ENCODE measurements at places on chromosomes 5 and 9. TPM values are rescaled to one million over a fixed set of nuclear protein-coding genes. Genes with fewer than 3 reads are reported as not detected.

DNA sequence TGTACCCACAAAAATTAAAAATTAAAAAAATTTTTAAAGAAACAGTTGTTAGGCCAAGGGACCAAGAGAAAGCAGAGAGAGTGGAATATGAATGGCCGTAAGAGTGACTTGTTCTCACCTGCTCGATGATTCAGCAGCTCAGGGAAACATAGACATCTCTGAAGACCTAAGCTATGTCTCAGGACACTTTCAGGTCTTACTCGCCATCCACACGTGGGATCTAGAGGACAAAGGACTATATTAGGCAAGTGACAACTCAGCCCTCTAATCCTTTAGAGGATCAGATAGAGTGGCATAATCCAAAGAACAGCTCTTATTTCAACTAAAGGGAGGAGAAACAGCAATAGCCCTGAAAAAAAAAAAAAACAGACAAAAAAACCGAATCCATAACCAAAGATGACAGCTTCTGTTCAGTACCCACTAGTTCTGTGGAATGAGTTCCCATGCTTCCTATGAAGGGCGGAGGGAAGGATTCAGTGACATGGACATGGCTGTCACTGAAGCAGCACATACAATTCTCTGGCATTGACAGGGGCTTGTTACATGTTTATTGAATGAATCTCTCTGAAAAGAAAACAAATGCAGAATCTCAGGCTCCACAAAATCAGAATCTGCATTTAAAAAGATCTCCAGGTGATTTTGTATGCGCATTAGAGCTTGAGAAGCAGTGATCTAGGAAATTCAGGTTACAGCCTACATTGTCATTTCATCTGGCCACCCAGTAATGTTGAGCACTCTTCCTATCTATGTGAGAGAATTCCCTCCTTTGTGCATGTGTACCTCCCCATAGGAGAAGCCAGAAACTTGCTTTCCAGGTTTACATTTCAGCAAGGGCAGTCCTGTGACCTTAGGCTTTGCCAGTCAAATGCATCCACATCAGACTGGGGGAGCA is 96.0 kb downstream of the KIAA1958 start:
- H3K4me3 ChIP-seq = no peak overlapping the region
- H3K36me3 ChIP-seq = no peaks in the 10 kb centered on the region
- no peak for DNase-seq
- no peaks in the 10 kb centered on the region for H3K27me3 ChIP-seq
- H3K27ac ChIP-seq = no peak overlapping the region

DNA sequence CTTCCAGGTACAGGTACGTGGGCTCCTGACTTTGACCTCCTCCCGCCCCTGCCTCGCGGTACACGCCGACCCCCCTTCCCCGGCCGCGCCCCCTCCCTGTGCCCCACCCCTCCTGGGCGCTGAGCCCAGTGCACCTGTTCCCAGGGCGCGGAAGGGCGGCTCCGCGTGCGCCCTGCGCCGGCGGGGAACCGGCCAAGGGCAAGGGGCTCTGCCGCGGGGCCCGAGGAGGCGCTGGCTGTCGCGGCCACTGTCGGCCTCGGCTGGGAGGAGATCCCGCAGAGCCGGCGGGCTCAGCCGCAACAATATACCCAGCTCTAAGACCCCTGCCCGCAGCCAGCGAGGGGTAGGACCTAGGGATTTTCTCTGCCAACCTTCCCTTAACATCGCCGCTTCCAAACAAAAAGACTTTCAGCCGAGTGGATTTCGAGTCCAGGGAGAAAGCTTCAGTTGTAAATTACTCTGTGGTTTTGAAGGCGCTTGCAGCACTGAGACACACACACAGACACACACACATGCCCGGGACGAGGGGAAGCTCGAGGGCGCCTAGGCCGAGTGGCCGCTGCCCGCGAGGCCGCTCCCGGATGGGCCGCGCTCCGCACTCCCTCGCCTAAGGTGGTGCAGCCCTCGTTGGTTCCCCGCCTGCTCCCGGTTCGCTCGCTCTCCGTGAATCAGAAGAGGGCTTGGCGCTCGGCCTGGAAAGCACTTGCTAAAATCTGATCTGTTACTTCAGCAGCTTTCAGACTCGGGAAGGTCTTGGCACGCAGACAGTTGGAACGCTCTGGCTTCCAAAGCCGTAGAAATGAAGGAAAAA is 1.2 kb downstream of the FGF18 start:
- peak overlapping the region; percentile 74 for H3K4me3 ChIP-seq
- no peaks in the 10 kb centered on the region for H3K36me3 ChIP-seq
- no peak overlapping the region for H3K27ac ChIP-seq
- H3K27me3 ChIP-seq = peaks cover 26% of the 10 kb centered on the region

DNA sequence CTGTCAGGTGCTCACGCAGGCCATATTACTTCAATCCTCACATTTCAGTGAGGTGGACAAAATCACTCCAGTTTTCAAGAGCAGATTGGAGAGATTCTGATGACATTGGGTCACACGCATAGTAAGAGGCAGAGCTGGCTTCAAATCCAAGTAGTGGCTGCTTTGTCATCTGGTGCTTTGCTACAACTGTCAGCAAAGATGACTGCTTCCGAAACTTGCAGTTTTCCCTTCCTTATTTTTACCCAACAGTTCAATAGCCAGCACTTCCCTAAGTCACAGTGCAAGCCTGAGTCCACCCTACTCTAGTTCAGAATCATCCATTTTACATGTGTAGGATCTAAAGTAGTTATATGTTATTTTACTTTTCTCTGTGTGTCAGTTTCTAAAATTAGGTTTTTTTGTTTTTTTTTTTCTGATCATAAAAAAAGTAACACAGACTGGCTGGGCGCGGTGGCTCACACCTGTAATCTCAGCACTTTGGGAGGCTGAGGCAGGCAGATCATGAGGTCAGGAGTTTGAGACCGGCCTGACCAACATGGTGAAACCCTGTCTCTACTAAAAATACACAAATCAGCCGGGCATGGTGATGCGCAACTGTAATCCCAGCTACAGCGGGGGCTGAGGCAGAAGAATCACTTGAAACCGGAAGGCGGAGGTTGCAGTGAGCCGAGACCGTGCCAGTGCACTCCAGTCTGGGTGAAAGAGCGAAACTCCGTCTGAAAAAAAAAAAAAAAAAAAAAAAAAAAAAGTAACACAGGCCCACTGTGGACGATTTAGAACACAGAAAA is 49.6 kb downstream of the ANKDD1B start:
- H3K36me3 ChIP-seq = no peaks in the 10 kb centered on the region
- no peak overlapping the region for H3K27ac ChIP-seq
- no peaks in the 10 kb centered on the region for H3K27me3 ChIP-seq
- H3K4me3 ChIP-seq = no peak overlapping the region
- H3K4me1 ChIP-seq = no peaks in the 10 kb centered on the region
- DNase-seq = no peak

DNA sequence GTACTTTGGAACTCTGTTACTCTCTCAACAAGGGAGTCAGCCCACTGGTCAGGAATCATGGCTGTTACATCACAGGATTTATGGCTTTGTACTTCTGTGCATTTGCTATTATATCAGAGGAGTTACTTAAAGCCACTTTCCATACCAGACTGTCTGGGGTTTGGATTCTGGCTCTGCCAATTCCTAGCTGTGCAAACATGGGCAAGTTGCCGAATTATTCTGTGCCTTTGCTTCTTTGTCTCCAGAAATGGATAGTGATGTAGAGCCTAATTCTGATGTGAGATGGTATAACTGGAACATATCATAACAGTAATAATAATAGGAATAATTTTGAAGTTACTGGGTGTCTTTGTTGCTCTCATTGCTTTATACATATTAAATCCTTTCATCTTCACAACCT is 1047.3 kb upstream of the SEMA6A start:
- no peak overlapping the region for H3K27ac ChIP-seq
- H3K27me3 ChIP-seq = no peaks in the 10 kb centered on the region
- no peaks in the 10 kb centered on the region for H3K36me3 ChIP-seq
- no peaks in the 10 kb centered on the region for H3K4me1 ChIP-seq
- no peak for DNase-seq

DNA sequence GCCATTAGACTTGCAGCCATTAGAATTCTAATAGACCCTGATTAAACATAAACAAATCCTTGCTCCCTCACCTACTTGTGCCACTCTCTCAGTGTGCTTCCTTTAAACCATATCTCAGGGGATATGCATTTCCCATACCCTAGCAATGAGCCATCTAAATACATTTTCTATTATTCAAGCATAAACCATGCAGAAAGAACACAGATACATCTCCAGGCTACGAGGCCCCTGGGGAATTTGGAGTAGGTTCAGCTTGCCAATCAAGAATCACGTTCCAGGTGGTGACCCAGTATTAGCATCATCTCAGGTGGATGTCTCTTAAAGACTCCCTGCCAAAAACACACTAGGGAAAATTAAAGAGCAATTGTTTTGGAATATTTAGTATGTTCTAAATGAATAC is 93.0 kb upstream of the CCL21 start:
- no peaks in the 10 kb centered on the region for H3K4me1 ChIP-seq
- no peak overlapping the region for H3K4me3 ChIP-seq
- DNase-seq = no peak
- H3K27ac ChIP-seq = no peak overlapping the region
- no peaks in the 10 kb centered on the region for H3K36me3 ChIP-seq
- H3K27me3 ChIP-seq = peaks cover 12% of the 10 kb centered on the region

GRCh38 chr9:93058355-93059010 is at the start of gene SUSD3:
TSS of gene SUSD3 (plus strand) at chr9:93058701. CDS start at chr9:93058743, 42 bp downstream.
- H3K4me1 ChIP-seq = peaks cover 90% of the 10 kb centered on the region
- H3K4me3 ChIP-seq = peak within 1 kb of the TSS; percentile 59
- peak; percentile 95 for DNase-seq
- no peaks in the 10 kb centered on the region for H3K36me3 ChIP-seq
- peak within 1 kb of the TSS; percentile 93 for H3K27ac ChIP-seq

DNA sequence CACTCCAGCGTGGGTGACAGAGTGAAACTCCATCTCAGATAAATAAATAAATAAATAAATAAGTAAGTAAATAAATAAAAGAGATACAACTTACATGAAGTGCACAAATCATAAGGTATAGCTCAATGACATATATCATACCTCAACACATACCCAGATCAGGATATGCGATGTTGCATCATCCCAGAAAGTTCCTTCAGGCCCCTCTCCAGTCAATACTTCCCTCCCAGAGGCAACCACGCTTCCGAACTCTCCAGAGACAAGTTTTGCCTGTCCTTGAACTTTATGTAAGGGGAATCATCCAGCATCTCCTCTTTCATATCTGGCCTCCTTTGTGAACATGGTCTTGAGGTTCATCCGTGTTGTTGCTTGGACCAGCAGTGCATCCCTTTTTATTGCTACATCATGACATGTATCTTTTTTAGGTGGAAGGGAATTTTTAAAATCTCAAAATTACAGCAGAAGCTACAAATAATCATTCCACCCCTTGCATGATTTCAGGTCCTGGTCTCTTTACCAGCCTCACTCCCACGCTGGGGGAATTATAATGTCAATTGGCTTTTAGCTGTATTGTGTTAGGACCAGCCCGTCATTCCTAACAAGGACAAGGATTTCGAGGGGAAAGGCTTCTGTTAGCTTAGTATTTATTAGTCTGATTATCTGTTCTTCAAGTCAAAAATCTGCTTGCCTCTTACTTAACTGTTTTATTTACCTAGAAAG is 32.9 kb upstream of the AOPEP start:
- H3K27ac ChIP-seq = no peak overlapping the region
- H3K27me3 ChIP-seq = no peaks in the 10 kb centered on the region
- H3K4me1 ChIP-seq = no peaks in the 10 kb centered on the region
- DNase-seq = no peak
- H3K4me3 ChIP-seq = no peak overlapping the region

DNA sequence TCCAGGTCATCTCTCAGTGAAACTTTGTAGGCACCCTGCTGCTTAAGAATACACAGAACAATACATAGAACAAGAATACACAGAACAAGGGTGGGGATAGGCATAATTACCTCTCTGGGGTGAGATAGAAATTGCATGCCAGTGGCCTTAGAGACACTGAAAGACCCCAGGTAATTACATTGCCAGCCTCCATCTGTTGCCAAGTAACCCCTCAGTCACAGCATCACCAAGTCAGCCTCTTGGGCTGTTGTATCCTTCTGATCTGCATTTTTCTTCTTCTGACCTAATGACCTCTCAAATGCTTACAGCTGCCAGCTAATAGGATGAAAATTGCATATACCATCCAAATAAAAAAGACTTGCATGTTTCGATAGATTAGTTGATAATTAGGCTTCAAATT is 167.7 kb downstream of the GRIA1 start:
- no peak overlapping the region for H3K27ac ChIP-seq
- H3K36me3 ChIP-seq = no peaks in the 10 kb centered on the region
- no peaks in the 10 kb centered on the region for H3K4me1 ChIP-seq
- no peak for DNase-seq

DNA sequence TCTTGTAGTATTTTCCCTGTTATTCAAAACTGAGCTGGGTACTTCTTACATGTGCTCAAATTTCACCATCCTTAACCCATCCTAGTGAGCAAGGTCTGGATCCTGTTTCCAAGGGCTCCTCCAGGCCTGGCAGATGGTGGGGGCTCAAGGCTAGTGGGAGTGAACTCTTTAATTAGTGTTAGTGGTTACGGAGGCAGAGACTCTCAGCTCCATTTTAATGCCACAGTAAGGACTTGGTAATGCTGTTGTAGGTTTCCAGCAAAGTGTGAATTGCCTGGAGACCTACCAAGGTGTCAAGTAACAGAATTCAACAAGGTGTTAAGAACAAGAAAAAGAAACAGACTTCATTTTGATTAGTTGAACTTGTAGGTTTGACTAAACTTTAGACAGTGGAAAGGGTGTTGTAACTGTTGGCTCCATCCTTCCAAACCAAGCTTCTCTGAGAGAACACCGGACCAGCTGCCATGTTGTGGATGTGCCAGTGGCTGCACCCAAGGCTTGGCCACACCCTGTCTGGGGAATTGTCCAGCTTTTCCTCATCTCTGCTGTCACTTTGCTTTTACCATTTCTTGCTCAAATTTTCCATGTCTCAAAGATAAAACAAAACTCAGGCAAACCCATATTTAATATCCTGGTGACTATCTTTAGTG is 98.7 kb downstream of the ADCY2 start:
- H3K27ac ChIP-seq = no peak overlapping the region
- DNase-seq = no peak
- no peaks in the 10 kb centered on the region for H3K4me1 ChIP-seq
- H3K27me3 ChIP-seq = no peaks in the 10 kb centered on the region
- no peaks in the 10 kb centered on the region for H3K36me3 ChIP-seq

DNA sequence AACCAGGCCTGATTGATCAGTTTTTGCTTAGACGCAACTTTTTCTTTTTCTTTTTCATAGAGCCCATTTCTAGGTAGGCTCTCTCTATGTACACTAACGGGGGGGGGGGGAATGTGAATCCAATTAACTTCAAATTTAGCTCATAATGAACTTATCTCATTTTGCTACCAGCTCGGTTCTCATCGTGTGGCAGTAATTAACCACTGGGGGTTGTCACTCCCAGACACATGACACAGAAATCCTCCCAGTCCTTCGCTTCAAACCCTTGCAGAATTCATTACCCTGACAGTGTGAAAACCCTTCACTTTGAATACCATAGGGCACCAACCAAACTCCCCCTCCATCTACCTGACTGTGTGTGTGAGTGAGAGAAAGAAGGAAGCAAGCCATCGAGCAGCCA is 144.2 kb downstream of the PAX5 start:
- no peak overlapping the region for H3K4me3 ChIP-seq
- no peak overlapping the region for H3K27ac ChIP-seq
- DNase-seq = no peak
- H3K4me1 ChIP-seq = no peaks in the 10 kb centered on the region
- peaks cover 20% of the 10 kb centered on the region for H3K36me3 ChIP-seq

- no peaks in the 10 kb centered on the region for H3K4me1 ChIP-seq
- no peak for DNase-seq
- H3K27ac ChIP-seq = no peak overlapping the region
- H3K36me3 ChIP-seq = no peaks in the 10 kb centered on the region
These were observed 73.5 kb downstream of the CHSY3 start for GRCh38 chr5:129977810-129978209.

The WWC1 gene
- polyA plus RNA-seq = 1.5 TPM

The ANKRD20A1 gene
- 0.37 TPM for polyA plus RNA-seq

The TMC1 gene
- polyA plus RNA-seq = not detected

The SPATA31C1 gene
- polyA plus RNA-seq = not detected

The ZNF782 gene
- polyA plus RNA-seq = 1.9 TPM

The IFNB1 gene
- polyA plus RNA-seq = not detected

The EMB gene
- polyA plus RNA-seq = 24.7 TPM

The TSSK1B gene
- not detected for polyA plus RNA-seq
